CD4-positive, alpha-beta T cell treated with Interleukin-15 for 4 hours (primary cell): ENCODE measurements at places on chromosomes 11 and 22.

DNA sequence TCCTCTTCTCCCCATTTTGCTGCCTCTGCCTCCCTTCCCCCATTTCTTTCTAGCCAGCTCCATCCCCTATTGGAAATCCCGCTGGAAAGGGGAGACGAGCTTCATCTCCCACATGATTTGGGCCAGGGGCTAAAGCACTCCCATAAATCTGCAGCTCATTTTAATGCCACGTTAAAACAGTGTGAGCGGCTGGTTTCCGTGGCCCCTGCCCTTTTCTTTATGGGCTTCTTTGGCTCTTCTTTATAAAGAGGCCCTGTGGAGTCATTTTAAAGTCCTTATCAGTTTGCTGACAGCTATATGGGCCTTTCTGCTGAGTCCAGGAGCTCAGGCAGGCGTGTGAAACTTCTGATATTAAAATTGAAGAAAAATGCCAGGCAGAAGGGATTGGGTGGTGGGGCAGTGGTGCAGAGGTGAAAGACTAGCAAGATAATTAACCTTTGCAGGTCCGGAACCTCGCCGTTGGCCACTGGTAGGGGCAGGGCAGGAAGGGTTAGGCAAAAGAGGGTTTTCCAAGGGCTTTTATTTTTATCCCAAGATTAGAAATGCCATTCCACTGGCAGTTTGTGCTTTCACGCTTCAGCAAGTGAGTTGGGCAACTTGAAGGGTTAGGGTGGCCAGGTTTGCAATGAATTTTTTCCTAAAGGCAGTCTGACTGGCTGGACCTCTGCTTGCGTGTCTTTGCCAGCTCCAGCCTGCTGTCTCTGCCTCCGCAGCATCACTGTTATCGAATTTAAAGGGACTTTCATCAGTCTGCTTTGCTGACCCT, 44.3 kb downstream of the EXT2 start:
- no peak for DNase-seq

DNA sequence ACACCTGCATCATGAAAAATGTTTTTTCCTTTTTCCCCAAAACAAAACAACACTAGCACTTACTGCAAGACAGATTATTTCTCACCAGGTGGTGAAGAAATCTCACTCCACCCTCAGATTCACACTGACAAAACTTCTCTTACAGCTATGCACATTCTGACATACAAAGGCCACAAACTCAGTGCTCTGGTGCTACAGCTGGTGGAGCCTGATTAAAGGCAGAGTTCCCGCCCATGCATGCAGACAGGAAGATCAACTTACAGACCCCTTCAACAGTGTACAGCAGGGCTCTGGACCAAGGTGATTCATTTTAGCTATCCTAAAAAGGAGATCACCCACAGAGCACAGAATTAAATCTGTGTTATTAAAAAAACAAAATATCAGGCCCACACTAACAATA, 112.6 kb downstream of the CADM1 start:
- DNase-seq, result no peak

DNA sequence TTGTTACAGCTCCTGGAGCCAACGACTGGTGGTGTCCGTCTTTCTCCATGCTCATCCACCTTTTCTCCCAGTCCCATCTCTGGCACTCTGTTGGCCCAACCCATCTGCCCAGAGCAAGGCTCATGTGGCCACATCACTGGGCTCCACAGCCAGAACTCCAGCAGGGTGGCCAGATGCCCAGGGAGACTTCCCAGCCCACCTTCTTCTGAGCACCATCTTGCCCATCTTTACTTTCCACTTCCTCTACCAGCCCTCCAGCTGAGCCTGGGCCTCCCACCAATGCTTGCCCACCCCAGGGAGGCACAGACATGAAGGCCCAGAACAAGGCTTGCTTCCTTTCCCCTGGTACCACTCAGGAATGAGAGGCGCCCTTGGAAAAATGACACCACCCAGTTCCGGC, 116.8 kb downstream of the BUD13 start:
- no peak for DNase-seq

DNA sequence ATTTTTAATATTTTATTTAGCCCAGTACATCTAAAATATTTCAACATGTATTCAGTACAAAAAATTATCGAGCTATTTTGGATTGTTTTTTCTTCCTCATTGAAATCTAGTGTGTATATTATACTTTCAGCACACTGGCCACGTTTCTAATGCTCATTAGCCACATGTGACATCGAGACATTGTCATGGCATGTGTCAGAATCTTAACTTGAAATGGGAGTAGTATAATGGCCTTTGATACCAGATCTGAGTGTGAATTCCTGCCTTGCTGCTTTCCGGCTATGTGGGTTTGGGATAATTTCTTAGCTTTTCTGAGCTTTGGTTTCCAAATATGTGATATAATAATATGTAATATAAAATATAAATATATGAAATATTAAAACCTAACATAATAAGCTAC, 54.3 kb downstream of the BCL2L13 start:
- no peak for DNase-seq

GRCh38 chr11:95453616-95454171, 222.7 kb upstream of the SESN3 start:
- DNase-seq, result no peak

DNA sequence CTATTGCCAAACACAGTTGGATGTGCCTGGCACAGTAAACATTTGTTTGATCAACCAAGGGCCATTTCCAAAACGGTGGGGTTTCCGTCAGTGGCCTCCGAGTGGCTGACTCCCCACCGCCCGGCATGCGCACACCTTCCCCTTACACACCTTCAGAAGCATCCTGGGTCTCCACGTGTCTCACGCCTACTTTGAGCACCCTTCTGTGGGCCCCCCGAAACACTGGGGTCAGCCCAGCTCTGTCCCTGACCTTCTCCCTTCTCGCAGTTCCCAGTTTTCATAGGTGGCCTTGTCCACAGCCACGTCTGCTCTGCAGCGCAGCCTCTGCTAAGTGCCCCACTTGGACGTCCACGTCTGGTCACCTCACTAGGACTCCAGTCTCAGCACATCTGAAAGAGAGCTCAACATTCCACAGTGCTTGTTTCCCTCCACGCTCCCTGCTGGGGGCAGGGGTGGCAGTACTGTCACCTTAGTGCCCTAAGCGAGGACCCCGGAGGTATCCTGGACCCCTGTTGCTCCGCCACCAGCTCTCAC, 13.2 kb upstream of the SHANK2 start:
- DNase-seq, result no peak

- DNase-seq, result no peak
Measured at GRCh38 chr22:22884888-22885840, 2.5 kb upstream of the IGLL5 start.

GRCh38 chr11:122258446-122259194, 142.6 kb upstream of the BLID start:
- DNase-seq, result no peak

DNA sequence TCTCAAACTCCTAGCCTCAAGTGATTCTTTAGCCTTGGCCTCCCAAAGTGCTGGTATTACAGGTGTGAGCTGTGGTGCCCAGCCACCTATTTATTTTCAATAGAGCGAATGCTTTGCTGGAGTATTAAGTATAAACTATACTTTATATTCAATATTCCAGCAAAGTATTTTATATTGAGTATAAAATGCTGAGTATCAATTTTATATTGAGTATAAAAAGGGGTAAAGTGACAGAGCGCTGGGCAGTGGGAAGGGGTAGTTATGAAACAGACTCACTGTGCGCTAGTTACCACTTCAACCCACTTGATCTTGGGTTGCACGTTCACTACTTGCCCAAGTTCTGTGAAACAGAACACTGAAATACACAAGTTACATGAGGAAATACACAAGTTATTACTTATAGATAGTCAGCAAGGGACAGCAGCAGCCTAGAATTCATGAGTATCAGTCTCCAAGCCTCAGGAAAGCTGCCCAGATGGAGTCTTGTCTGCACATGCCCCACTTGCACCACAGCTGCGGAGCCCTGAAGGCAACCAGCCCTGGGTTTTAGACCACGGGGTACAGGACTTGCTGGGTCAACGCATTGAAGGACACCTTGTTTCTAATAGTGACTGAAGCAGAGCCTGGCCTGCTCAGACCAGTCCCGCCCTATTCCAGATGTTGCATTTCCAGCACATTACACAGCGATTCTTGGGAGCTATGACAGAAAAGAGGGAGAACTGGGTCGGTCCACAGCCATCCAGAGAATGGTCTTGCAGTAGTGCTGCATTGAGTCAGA, 51.6 kb upstream of the SYT13 start:
- no peak for DNase-seq
